ENCODE measurements at places on chromosomes 1 and 21.

GRCh38 chr1:19484798-19485361, 459 bp downstream of the CAPZB start:
- DNase-seq, result no peak

DNA sequence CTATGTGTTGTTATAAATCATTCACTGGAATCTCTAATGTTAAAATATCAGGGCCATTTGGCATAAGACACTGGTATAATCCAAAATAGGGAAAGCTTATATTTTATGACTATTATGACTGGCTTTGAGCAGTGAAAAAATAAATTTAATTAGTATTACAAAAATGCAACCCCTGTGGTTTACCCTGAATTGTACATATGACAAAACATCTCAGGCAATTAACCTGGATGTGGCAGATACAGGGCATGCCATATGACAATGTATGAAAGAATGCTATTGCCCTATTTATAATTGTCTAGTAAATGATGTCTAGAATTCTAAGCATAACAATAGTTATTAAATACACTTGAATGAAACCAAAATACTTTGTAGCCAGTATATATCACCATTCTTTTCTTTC, 532.5 kb upstream of the ADGRL4 start:
- DNase-seq, result no peak

DNA sequence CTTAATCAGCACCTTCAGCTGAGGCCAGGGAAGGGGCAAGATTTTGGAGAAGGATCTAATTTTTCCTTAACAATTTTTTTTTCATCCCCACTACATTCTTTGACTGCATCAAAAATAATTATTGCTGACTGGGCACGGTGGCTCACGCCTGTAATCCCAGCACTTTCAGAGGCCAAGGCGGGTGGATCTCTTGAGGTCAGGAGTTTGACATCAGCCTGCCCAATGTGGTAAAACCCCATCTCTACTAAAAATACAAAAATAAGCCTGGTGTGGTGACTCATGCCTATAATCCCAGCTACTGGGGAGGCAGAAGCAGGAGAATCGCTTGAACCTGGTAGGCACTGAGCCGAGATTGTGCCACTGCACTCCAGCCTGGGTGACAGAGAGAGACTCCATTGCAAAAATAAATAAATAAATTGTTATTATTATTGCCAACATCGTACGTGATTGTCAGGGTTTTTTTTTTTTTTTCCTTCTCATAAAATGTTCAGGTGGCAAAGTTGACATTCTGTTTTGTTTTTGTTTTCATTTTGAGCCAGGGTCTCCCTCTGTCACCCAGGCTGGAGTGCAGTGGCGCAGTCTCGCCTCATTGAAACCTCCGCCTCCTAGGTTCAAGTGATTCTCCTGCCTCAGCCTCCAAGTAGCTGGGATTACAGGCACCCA, 37.3 kb upstream of the MORC3 start:
- no peak for DNase-seq

DNA sequence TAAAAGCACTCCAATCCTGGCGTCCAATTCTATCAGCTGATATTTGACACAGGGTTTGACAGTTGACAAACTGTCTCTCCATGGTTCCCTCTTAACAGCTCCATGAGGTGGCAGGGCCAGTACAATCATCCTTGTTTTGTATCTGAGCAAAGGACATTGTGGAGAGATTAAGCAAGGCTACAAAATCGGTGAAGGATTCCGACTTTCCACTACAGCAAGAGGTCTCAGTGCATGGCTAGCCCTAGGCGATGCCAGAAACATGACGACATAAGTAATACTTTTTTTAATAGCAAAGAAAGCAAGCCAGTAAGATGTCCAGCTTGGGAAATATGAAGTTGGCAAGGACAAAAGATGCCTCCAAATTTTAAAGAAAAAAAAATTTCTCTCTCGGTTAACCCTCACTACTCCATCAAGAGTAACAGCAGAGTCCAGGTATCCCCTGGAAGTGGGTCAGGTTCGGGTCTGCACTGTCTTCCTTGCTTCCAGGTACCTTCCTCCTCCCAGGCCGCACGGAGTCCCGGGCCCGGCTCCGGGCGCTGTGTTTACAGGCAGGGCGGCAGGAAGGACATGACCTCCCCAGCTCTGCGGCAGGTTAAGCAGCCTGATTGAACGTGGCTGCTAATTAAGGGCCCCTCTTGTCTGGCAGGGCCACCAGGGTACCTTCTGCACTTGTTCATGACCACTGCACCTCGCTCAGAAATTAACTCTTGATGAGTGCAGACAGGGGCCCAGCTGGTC, 106.1 kb downstream of the SIM2 start:
- no peak for DNase-seq

- DNase-seq, result no peak
Observed at GRCh38 chr1:8980656-8981055, 35.0 kb downstream of the CA6 start.

DNA sequence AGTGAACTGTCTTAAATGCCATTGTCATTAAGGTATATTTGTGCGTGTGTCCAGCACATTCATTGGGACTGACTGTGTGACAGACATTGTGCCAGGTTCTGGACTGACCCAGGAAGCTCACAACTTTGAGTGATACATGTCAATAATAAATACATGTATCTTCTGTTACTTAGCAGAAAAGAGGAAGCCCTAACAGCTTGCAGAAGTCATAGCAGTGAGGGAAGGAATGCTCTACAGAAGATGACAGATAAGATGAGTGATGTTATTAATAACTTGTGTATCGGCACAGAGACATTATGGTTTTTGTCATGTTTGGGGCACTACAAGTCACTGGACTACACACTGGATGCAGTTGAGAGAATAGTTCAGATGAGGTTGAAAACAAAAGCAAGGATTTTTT, 1.2 kb upstream of the SRSF11 start:
- DNase-seq, result no peak

GRCh38 chr1:18924221-18924691, 21.9 kb upstream of the ALDH4A1 start:
- peak; percentile 60 for DNase-seq

GRCh38 chr1:152533327-152533938, 19.2 kb downstream of the CRCT1 start:
- peak; percentile 58 for DNase-seq

- no peak for DNase-seq
Observed at GRCh38 chr1:201385299-201385891, 7.9 kb upstream of the TNNT2 start.

DNA sequence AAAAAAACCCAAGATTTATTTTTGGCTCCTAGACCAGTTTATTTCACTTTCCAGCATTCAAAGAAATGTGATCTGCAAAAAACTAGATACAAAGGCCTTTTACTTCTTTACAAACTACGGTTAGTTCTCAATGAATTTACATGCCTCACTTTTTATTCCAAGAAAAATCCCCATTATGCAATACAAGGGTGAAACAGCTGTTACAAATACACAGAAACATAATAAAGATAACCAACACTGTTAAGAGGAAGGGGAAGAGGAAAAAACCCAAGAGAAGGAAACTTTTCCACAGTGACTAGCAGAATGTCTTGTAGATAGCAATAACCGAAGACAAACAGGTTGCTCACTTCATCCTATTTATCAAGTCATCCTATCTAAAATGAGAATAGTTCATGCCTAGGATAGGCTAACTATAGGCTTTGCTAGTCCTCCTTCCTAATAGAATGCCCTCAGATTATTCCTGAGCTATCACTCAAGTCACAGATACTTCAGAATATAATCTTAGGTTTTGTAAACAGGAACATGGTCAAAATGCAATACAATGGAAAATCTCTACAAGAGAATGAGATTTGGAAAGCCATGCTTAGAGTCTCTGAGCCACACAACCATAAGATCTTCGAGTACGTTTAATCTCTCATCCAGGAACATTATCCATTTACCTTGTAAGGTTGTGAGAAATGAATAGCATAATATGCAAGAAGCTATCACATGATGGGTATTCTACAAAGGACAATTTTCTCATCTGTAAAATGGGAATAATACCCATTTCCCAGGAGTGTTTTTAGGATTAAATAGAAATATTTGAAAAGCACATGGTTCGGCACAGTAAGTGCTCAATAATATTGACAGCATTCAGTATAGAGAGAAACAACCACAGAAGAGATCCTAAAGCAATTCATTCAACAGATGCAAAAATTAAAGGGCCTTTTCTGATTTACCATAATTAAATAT, 5.4 kb downstream of the PNRC2 start:
- no peak for DNase-seq

GRCh38 chr1:216448011-216448510, 24.8 kb upstream of the USH2A start:
- DNase-seq, result no peak

DNA sequence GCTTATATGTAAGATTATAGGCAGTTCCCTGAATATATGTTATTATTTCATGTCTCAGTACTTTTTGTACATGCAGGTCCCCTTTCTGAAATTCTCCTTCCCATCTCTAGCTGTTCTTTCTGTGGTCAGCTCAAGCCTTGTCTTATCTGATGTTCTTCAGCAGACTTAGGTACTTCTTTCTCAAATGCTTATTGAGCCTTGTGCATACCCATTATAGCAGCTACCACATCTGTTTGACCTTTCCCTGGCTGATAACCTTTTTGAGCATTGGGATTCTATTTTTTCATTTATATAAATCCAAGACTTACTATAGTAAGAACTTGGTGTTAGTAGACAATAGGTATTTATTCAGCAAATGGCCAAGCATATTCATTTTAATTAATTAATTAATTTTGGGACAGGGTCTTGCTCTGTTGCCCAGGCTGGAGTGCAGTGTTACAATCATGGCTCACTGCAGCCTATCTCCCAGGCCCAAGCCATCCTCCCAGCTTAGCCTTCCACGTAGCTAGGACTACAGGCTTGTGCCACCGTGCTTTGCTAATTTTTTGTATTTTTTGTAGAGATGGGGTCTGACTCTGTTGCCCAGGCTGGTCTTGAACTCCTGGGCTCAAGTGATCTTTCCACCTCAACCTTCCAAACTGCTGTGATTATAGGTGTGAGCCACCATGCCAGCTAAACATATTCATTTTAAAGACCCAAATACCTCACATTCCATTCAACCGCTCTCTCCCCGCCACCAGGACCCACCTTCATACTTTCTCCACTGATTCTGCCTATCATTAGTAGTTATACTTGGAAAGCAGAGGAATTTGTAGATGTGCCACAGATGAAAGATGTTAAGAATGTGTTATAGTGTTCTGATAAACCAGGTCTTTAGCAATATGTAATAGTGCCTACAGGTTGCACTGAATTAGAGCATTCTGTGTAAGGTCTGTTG, 16.7 kb downstream of the TIPRL start:
- DNase-seq, result no peak

GRCh38 chr21:45138199-45139002, 64.0 kb downstream of the ADARB1 start:
- peak; percentile 20 for DNase-seq

GRCh38 chr1:31735571-31735970, 28.6 kb downstream of the ADGRB2 start:
- DNase-seq, result no peak

DNA sequence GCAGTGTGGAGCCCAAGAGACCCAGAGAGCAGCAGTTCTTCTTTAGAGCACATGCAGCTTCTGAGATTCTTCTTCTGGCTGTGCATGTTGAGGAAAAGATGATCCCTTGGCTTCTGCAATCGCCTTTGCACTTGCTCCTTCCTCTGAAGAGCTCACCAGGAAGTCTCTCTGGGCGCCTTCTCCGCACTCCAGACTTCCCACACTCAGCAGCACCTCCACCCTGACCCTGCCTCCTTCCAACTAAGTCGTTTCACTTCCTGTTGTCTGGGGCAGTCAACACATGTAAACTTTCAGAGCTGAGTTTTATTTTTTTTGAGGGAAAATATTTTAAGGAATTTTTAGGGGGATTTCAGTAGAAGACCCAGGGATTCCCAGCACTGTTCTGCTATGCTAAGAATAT, 73.4 kb upstream of the F3 start:
- DNase-seq, result no peak

GRCh38 chr1:32421775-32422174, 27.5 kb upstream of the BSDC1 start:
- no peak for DNase-seq

DNA sequence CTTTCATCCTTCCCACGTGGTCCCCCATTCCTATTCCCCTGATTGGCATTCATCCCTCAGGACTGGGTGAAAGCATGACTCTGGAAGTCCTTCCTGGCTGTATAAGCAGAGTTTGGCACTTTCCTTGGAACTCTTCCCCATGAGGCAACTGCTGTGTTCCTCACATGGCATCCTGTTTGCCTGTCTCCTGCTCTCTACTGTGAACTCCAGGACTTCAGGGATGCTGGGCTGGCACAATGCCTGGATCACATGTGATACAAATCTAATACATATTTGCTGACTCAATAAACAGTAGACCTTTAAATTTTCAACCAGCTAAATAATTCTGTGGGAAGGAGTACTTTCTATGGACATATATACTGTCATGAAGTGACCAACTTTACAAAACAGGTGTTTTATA, 46.8 kb upstream of the EDEM3 start:
- DNase-seq, result no peak

GRCh38 chr1:155069551-155070157, 6.1 kb downstream of the EFNA4 start:
- no peak for DNase-seq

DNA sequence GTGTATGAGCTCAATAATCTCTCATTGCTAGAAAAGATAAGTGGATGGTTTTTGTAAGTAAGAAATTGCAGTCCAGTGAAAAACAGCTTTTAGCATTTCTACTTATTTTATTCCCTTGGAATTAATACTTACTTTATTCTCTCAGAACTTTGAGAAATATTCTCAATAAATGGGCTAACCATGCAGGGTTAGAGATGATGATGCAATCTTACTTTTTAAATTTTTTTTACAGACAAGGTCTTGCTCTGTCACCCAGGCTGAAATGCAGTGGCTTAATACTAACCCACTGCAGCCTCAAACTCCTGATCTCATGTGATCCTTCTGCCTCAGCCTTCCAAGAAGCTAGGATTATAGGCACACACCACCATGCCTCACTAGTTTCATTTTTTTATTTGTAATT, 440.8 kb upstream of the ZP4 start:
- DNase-seq, result no peak

- no peak for DNase-seq
Observed at GRCh38 chr1:47921935-47922415, 75.2 kb downstream of the TRABD2B start.

DNA sequence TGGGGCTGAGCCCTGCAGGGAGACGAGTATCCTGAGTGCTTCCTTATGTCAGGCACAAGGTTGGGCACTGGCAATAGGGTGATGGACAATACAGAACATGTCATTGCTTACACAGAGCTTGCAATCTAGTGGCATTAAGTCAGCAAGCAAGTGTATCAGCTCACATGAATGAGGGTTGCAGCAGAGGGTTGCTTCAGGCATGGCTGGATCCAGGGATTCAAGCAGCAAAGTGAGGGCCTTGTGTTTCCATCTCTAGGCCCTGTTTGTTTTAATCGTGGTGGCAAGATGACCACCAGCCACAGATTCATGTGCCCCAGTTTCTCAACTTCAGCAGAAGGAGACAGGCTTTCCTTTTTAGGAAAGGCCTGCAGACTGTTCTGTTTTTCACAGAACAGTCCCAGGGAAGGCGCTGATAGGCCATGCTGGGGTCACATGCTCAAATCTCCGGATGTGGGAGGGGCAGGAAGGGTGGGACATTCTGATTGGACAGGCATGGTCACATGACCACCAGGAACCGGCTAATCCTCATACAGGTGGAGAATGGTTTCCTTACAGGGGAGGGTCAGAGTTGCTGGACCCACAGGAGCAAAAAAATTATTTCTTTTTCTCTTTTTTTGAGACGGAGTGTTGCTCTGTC, 14.4 kb downstream of the PLOD1 start:
- DNase-seq, result no peak

- no peak for DNase-seq
Observed at GRCh38 chr1:225449774-225450173, 21.9 kb upstream of the LBR start.
